ENCODE measurements at places on chromosomes 3 and 15. TPM values are rescaled to one million over a fixed set of nuclear protein-coding genes. Genes with fewer than 3 reads are reported as not detected.

The HES1 gene
- total RNA-seq: not detected

The IL1RAP gene
- total RNA-seq: 20.2 TPM

The TNNC1 gene
- 4.8 TPM for total RNA-seq

The DUOXA1 gene
- total RNA-seq: not detected

The SNTN gene
- not detected for total RNA-seq

The MYO5C gene
- total RNA-seq: 1.3 TPM

The DZIP3 gene
- 18.5 TPM for total RNA-seq

The A4GNT gene
- total RNA-seq: not detected

GRCh38 chr15:25532269-25533140 lies 93.7 kb upstream of the UBE3A start:
- DNase-seq: no peak

DNA sequence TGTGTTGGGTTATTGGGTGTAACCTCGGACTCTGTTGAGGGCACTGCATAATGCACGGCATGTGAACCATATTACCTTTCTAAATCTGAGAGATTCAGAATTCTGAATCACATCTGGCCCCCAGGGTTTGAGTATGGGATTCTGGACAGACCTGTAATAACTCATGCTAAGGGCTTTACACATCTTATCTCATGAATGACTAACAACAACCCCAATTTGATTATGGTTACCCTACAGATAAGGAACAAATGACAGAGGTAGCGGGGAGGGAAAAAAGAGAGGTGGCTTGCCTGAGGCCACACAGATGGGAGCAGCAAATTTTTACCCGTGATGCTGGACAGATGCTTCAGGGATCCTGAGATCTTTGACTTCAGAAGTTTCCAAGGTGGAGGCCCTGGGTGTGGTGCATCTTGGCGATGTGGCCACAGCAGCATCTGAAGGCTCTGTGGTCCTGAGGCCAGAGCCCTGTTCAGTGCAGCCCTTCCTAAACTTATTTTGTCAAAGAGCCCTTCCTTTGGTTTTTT lies 43.8 kb downstream of the POMGNT2 start:
- no peak for DNase-seq

GRCh38 chr3:123271466-123272159 lies 69.9 kb downstream of the SEC22A start:
- no peak for DNase-seq

DNA sequence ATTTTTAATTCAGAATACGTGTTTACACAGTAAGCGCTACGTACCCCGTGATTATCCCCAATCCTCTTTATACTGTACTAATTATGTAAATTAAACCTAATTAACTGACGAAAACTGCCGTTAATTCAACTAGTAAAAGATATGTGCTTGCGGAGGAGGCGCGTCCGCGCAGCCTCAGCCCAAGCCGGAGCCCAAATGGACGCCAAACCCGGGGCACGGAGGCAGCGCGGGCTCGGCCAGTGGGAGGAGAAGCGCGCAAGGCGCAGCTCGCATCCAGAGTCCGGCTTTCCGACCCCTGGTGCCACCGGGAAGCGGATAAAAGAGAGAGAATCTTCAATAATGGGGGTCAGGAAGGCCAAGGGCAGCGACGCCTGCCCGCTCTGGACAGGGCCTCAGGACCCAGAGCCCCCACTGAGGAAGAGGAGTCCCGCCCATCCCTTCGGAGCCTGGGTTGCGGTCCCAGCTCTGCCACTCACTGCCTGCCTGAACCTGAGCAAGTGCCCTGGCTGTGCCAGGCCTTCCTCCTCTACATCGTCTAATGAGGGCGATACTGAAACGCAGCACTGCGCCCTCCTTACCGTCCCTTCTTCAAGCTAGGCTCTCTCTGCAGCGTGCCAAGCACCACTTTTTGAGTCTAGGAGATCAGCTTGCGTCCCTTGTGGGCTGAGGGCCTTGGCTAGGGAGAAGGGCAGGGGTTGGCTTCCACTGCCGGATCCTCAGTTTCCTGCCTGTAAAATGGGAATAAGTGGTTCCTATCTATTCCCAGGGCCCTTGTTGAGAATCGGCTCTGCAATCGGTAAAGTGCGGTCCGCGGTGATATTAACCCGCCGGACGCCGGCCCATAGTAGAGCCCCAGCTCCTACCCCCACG lies 5.0 kb upstream of the SKOR1 start:
- DNase-seq: no peak

GRCh38 chr3:172522871-172523818 lies at the start of gene TNFSF10:
TSS of gene TNFSF10 (minus strand) at chr3:172523430. CDS start at chr3:172523384, 46 bp downstream.
- DNase-seq: peak; percentile 86

- no peak for DNase-seq
These were observed 44.0 kb upstream of the MANF start for GRCh38 chr3:51340989-51341636.

- DNase-seq: no peak
These were observed 95.2 kb downstream of the RYK start for GRCh38 chr3:134155446-134155845.

GRCh38 chr3:186180891-186181481 lies 72.1 kb upstream of the ETV5 start:
- DNase-seq: peak; percentile 8

DNA sequence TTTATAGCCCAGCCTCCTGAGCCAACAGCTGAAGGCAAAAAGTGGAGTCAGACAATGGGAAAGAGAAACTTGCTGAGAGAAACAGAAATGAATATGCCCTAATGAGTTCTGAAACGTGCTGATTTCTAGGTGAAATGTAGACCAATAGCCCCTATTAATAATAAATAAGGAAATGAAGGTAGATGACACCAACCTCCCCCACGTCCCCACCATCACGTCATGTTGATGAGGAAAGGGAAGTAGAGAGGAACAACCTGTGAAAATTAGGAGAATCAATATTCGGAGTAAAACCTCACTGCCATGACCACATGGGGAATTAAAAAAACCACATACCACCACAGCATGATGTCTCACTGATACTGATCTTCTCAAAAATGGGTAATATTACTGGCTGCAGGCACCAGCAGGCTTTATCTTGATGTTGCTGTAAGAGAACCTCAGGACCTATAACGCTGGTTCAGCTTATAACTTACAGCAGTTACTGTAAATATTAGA lies 64.0 kb downstream of the KAT2B start:
- DNase-seq: peak; percentile 83

GRCh38 chr3:190340071-190340470 lies 17.8 kb upstream of the CLDN1 start:
- DNase-seq: no peak

- no peak for DNase-seq
These were observed 341.5 kb downstream of the ROBO2 start for GRCh38 chr3:77381431-77381830.

DNA sequence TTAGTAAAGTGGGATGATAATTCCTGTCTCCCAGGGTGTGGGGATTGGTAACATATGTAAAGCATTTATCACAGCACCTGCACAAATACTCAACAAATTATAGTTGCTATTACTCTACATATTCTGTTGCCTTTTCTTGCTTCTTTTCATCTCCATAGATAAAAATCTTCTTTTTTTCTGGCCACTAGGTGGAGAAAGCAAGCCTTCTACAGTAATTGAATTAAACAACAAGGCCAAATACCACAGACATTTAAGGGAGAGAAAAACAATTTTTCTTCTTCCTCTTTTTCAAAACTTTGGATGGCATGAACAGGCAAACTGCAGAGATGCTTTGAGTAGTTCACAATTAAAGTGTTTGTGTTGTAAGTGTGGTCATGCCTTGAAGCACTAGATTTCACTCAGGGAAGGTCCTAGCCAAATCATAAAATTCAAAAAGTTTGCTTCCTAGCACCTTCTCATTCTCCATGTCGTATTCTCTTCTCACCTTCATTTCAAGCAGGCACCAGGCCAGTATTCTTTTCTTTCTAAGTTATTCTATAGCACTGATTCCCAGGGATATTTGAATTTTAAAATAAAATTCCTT lies 493.4 kb upstream of the TGFBR2 start:
- no peak for DNase-seq

GRCh38 chr3:74845081-74845480 lies 230.6 kb upstream of the CNTN3 start:
- DNase-seq: no peak

DNA sequence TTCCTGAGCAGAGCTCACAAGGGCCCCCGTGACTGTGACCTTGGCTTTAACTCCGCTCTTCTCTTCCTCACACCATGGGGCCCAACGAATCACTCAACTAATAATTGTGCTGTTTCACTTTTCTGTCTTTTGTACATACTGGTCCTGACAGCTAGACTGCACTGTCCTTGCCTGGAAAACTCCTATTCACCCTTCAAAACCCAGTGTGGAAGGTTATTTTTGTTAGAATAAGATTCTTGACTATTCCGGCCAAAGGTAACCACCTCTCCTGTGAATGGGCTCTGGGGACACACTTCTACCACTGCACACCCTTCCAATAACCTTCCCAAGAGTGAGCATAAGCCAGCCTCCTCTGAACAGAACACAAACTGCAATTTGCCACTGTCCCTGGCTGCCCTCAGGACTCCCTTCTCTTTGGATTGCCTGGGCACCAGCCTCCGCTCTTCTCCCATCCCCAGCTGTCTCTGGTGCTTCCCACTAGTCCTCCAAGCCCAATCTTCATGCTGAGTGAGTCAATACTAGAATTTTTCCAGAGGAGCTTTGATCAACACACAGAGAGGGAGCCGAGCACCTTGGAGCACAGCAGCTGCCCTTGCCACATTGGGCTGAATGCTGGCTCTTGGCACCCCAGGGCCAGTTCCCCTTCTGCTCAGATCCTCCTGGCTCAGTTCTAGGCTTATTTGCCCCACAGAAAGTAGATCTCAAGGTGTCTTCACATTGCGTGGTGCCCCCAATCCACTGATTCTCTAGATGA lies 2.1 kb downstream of the SCN5A start:
- DNase-seq: no peak

GRCh38 chr15:79610021-79610420 lies 177.9 kb downstream of the MINAR1 start:
- no peak for DNase-seq

DNA sequence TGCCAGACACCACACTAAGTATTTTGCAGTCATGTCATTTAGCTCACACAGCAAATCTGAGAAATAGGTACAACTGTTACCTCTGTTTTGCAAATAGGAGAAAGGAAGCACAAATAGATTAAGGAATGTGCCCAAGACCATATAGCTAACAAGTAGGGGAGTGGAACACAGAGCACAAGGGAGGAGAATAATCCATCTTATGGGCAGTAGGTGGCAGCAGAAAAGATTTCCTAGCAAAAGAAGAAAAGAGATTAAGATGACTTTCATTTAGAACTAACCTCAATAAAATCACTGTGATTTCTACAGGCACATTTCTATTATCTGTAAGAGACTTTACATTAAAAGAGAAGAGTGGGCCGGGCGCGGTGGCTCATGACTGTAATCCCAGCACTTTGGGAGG lies 49.1 kb downstream of the NR1I2 start:
- DNase-seq: no peak

- peak; percentile 97 for DNase-seq
These were observed at the start of gene USP4 for GRCh38 chr3:49339941-49340800. TSS of gene USP4 (minus strand) at chr3:49340053. CDS start at chr3:49340024, 29 bp downstream.

All from activated CD8-positive, alpha-beta T cell treated with anti-CD3 and anti-CD28 coated beads for 36 hours (primary cell).